RWPE1 (cell line): ENCODE measurements at places on chromosomes 5 and 9.

GRCh38 chr9:5438301-5439162 is 807 bp upstream of the PLGRKT start:
- no peak for DNase-seq

DNA sequence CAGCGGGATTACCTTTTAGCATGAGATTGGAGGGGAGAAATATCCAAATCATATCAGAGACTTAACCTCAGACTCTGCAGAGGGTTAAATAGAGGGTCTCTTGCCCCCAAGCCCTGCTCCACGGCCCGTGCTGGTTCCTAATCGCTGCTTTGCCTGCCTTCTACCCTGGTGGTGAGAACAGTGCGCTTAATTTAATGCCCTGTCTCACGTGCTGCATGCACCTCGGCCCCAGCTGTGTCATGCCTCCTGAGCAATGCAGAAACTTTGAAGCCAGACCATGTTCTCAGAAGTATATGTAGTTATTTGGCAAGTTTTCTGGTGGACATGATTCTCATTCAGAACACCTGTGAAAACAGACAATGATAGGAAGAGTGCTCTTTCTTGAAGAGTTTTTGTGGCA is 1.4 kb downstream of the OTULIN start:
- peak; percentile 55 for DNase-seq

DNA sequence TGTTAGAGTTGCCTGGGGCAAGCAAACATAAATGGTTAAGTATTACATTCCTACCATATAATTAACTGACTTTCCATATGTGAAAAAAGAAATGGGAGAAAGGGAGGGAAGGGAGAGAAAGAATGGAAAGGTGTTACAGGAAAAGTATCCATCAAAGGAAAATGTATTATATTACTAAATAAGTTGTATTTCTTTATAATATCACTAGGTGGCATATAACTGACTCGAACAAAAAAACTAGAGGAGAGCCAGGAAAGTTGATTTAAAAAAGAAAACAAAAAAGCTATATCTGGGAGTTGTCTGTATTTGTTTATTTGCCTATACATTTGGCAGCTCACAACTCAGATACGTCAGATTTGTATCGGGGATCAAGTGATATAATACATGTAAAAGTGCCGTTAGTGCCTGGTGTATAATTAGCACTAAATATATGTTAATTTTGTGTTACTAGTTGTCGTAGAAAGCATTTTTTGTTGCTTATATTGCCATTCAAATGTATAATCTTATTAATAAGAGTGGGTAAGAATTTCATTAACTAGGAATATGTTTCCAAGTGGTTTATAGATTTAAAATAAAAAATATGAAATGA is 59.6 kb upstream of the ADAMTS19 start:
- peak; percentile 5 for DNase-seq

- DNase-seq: no peak
Observed at GRCh38 chr5:2703041-2703440, 48.4 kb downstream of the IRX2 start.

DNA sequence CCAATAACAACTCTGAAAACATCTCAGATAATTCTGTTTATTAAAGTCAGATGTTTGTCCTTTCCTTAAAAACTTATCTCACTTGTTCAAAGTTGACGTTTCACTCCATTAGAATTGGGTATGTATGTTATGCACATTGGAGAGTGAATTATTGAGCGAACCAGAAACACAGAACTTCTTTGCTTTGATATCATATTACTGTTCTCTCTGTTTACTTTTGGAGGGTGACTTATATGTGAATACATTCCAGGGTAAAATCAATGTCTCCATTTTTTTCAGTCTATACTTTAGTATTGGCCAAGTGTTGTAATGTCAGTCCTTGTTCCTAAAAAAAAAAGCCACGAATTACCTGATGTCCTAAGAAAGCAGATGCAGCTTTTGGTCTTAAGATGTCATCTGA is 307.4 kb downstream of the CSNK1G3 start:
- no peak for DNase-seq

GRCh38 chr5:173139631-173140030 is 4.7 kb upstream of the BNIP1 start:
- DNase-seq: no peak

DNA sequence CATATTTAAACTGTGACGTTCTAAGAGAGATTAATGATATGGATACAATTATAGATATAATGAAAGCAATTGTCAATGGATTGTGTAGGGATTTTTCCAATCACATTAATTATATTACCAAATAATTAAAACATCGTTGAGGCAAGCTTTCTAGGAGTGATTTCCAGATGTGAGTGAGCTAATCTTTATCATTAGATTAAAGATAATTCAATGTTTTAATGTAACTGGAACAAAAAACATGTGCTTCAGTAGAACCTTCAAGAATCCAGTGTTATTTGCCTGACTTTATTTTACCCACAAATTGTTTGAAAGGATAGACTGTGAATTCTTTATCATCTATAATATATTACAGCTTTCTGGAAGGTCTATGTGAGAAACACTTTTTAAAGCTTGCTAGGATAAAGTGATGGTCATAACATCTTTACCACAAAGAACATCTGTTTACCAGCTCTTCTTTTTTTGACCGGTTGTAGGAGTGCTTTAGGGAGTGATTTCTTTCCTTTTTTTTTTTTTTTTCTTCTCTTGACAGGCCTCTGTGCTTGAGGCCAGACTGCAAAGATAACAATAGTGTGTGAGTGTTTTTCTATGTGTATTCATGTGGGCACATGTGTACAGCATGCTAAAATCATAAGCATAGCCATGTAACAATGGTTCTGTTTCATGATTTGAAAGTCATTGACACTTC is 35.0 kb downstream of the SNCAIP start:
- DNase-seq: no peak

GRCh38 chr5:54062958-54063357 is 247.4 kb downstream of the ARL15 start:
- no peak for DNase-seq

DNA sequence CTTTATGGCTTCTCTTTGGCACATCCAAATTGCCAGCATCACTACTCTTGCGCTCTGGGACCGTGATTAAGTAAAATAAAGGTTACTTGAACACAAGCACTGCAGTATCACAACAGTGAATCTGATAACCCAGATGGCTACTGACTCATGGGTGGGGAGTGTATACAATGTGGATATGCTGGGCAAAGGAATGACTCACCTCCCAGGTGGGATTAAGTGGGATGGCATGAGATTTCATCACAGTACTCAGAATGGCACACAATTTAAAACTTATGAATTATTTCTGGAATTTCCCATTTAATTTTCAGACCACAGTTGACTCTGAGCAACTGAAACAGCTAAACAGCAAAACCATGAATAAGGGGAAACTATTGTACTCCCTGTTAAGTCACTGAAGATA is 4.3 kb downstream of the GFM2 start:
- peak; percentile 97 for DNase-seq

GRCh38 chr9:85553475-85553874 is 188.3 kb downstream of the AGTPBP1 start:
- no peak for DNase-seq

DNA sequence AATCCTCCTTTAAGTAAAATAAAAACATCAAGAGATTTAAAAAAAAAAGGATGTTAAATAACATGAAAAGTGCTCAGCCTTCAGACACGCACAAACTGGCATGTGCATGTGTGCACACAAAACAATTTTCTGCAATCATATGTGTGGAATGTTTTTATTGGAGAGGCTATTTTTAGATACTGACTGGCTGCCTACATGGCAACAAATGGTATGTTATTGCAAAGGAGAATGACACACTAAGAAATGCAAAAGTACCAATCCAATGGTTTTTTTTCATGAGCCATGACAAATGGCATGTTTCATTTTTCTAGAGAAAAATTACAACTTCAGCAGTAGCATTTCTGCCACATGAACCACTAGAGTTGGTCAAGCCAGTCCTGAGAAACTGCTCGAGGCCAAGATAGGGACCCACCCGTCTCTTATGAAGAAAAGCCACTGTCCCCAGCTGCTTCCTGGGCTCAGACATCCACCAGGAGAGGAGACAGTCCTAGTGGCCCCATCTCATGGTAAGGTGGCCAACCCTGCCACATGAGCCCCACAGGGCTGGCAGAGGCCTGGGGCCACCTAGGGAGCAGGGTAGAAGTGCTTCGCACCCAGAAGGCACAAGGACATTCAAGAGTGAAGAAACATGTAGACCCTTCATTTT is 116.4 kb downstream of the MYO10 start:
- no peak for DNase-seq

GRCh38 chr9:83208065-83208850 is 145.3 kb upstream of the RASEF start:
- DNase-seq: no peak
